Activated T-helper 1 cell treated with anti-CD3 and anti-CD28 coated beads, Interleukin-2, amount 50 U/mL, for 16 hours (primary cell): ENCODE measurements at places on chromosomes 7 and 10.

DNA sequence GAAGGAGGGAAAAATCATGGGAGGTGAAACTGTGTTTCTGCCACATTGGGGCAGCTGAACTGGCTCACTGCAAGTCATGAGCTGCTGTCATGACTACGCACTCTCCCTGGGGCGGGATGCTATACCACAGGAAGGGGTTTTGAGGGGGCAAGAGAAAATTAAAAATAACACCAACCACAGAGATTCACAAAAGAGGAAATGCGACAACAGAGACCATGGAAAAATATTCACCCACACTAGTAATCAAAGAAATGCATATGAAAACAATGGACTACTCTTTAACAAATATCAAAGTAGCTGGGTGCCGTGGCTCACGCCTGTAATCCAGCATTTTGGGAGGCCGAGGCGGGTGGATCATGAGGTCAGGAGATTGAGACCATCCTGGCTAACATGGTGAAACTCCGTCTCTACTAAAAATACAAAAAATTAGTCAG is 65.2 kb upstream of the TM9SF3 start:
- no peak for DNase-seq

- DNase-seq: no peak
Observed at GRCh38 chr7:28773423-28774145, 184.5 kb downstream of the TRIL start.

GRCh38 chr10:62503872-62504271 is 129.7 kb downstream of the ZNF365 start:
- no peak for DNase-seq

GRCh38 chr7:52691257-52691656 is 344.2 kb upstream of the POM121L12 start:
- no peak for DNase-seq

DNA sequence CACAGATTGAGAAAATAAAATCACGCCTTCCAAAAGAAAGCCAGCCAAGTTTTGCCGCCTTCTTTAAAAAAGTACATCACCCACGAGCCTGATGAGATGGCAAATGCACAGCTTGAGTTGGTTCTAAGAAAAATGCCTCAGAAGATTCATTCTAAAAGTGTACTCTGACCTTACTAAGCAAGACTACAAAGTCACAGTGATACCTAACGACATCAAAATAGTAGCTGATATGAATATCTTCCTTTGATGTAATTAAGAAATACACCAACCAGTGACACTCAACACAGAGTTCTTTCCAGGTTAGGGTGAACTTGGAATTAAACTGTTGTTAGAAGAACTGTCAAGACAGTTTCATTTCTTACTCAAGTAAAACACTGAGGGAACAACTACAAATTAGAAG is 78.0 kb upstream of the AMPH start:
- no peak for DNase-seq

- DNase-seq: no peak
Observed at GRCh38 chr10:58220769-58221451, 46.8 kb downstream of the IPMK start.

DNA sequence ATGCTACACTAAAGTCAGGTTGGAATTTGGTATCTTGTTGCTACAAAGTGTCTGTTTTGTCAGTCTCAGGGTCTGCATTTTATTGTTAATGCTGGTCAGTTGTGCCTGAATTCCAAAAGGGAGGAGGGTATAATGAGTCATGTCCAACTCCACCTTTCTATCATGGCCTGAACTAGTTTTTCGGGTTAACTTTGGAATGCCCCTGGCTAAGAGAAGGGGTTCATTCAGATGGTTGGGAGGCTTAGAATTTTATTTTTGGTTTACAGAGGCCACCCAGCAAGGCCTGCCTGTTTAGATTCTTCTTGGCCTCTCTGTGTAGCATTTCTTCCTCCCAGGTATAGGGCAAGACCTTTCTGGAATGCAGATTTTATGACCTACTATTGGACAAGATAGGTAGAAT is 93.2 kb downstream of the SKIDA1 start:
- no peak for DNase-seq

- DNase-seq: no peak
Observed at GRCh38 chr7:70474639-70475234, 657.2 kb upstream of the GALNT17 start.

DNA sequence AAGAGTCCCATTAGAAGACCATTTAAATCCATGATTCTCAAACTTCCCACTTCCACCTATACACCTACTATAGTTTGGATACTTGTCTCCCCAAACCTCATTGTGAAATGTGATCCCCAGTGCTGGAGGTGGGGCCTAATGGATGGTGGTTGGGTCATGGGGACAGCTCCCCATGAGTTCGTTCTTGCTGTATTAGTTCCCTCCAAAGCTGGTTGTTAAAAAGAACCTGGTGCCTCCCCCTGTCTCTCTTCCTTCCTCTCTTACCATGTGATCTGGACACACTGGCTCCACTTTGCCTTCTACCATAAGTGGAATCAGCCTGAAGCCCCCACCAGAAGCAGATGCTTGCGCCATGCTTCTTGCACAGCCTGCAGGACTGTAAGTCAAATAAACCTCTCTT is 53.9 kb downstream of the WIPF3 start:
- DNase-seq: no peak

- no peak for DNase-seq
Observed at GRCh38 chr7:151754142-151754590, 122.7 kb downstream of the PRKAG2 start.

GRCh38 chr10:111077785-111078504 is 1.1 kb downstream of the ADRA2A start:
- no peak for DNase-seq

GRCh38 chr10:88528201-88528600 is 54.9 kb downstream of the RNLS start:
- DNase-seq: no peak

GRCh38 chr10:67884842-67885670 is 600 bp downstream of the SIRT1 start:
- DNase-seq: peak; percentile 53

DNA sequence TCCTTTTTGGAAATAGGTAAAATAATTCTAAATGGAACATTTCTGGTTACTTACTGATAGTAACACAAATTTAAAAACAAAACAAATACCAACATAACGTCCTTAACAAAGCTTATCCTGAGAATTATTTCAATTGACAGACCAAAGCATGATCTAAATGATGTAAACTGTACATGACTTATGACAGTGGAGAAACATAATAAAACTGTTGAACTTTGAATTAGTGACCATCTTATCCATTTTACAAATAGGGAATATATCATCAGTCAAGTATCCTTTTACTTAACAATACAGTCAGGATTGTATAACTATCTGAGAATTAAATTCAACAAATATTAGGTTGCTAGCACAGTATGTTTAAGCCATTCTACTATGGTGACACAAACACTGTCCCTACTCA is 2.4 kb downstream of the IPMK start:
- no peak for DNase-seq

- DNase-seq: no peak
Observed at GRCh38 chr7:37945336-37945735, 24.9 kb downstream of the EPDR1 start.

DNA sequence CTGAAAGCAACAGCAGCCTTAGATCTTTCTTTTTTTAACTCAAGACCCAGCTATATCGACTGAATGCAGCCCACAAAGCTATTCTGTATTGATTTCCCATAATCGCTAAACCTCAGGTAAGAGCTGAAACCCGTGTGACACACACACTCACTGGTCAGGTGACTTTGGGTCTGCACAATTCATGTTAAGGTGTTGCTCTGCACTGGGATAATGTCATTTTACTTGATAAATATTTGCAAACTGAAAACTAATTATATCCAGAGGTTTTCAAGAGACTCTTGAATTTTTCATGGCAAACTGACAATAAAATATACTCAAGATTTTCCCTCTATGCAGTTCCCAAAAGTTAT is 33.1 kb downstream of the SCRN1 start:
- no peak for DNase-seq

DNA sequence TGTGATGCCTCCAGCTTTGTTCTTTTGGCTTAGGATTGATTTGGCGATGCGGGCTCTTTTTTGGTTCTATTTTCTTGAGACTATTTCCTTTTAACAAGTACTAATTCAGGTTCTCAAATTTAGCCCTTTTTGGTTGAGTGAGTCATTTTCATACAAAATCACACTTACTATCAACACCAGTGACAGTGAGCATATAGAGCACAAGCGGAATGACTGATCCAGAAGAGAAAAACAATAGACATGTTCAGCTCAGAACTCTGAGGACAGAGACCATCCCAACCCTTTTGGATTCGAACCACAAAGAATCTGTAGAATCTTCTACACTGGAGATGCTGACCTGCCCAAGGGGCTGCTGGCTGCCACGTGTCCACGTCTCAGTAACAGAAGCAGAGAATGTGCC is 56.4 kb upstream of the INSYN2A start:
- DNase-seq: no peak

GRCh38 chr10:91249700-91250099 is 29.2 kb downstream of the PCGF5 start:
- DNase-seq: no peak

DNA sequence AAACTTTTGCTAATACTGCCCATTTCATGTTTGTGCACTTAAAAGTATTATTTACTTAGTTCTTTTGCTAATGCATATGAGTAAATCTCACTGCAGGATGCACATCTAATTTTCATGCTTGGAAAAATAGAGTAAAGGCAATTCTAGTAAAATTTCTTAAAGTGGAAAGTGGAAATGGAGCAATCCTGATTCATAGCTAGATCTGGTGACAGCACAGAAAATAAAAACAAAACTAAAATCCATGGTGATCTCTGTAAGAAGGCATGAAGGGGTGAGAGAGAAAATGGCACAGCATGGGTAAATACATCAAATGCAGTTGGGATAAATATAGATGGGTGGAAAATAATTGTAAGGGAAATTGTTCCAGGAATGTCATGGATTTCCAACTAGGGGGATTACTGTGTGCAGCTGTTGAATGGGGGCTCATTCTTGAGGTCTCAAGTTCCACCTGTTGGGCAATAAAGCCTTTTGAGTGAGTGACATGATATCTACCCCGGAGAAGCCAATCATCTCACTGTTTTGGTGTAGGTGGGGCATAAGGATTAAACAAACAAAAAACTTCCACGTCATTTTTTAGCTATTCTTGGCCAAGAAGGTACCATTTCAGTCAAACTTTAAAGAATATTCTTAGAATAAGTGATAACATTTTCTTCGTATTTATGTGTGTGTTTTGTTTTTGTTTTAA is 1.7 kb upstream of the MCU start:
- no peak for DNase-seq

- DNase-seq: no peak
Observed at GRCh38 chr10:90435296-90435695, 422.5 kb downstream of the HTR7 start.
